H9 (cell line): ENCODE measurements at places on chromosomes 5 and 9. TPM values are rescaled to one million over a fixed set of nuclear protein-coding genes. Genes with fewer than 3 reads are reported as not detected.

Gene CTNND2
- total RNA-seq = 7.0 and 8.2 TPM in 2 replicates

Gene ZNF883
- 10.7 and 13.2 TPM in 2 replicates for total RNA-seq

Gene F2RL2
- 0.09 TPM in 1 of 2 replicates, not detected in the other for total RNA-seq

Gene NR2F1
- not detected in 2 replicates for total RNA-seq

Gene TLE1
- total RNA-seq = 75.1 and 79.3 TPM in 2 replicates

Gene IFT74
- 14.9 and 16.2 TPM in 2 replicates for total RNA-seq

Gene ANKRD31
- total RNA-seq = 0.11 and 0.13 TPM in 2 replicates

Gene PCDHB2
- total RNA-seq = 26.3 and 27.7 TPM in 2 replicates

Gene FOXD4L3
- 0.26 TPM in 1 of 2 replicates, not detected in the other for total RNA-seq

Gene GLRA1
- not detected in 2 replicates for total RNA-seq

Gene THBS4
- total RNA-seq = 18.6 and 19.0 TPM in 2 replicates

Gene NFX1
- total RNA-seq = 35.1 and 36.3 TPM in 2 replicates
